Activated T-helper 1 cell treated with anti-CD3 and anti-CD28 coated beads, Interleukin-2, amount 50 U/mL, for 16 hours (primary cell): ENCODE measurements at places on chromosomes 13 and 19.

DNA sequence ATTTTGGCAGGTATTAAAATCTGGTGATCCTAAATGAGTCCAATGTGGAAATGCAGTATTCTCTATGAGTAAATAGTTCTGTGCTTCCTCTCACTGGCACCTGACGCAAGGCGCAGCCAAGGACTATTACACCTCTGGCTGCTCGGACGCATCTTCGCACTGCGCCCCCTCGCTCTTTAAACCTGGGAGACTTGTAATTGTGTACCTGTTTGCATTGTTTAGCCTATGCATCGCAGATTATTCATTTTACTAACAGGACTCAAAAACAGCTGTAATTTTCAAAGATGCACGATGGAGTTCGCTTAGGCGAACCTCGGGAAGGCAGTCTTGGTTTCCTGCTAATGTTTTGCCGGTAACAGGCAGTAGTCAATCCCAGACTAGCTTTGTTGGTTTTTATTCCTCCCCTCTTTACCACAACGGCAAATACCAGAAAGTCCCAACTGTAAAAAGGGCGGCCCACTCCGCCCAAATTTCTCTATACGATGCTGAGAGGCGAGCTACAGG, 113.2 kb downstream of the KCNRG start:
- DNase-seq, result no peak

GRCh38 chr13:57418067-57418677, 213.4 kb upstream of the PCDH17 start:
- DNase-seq, result no peak

GRCh38 chr13:90979059-90979458, 368.4 kb upstream of the MIR17HG start:
- no peak for DNase-seq

DNA sequence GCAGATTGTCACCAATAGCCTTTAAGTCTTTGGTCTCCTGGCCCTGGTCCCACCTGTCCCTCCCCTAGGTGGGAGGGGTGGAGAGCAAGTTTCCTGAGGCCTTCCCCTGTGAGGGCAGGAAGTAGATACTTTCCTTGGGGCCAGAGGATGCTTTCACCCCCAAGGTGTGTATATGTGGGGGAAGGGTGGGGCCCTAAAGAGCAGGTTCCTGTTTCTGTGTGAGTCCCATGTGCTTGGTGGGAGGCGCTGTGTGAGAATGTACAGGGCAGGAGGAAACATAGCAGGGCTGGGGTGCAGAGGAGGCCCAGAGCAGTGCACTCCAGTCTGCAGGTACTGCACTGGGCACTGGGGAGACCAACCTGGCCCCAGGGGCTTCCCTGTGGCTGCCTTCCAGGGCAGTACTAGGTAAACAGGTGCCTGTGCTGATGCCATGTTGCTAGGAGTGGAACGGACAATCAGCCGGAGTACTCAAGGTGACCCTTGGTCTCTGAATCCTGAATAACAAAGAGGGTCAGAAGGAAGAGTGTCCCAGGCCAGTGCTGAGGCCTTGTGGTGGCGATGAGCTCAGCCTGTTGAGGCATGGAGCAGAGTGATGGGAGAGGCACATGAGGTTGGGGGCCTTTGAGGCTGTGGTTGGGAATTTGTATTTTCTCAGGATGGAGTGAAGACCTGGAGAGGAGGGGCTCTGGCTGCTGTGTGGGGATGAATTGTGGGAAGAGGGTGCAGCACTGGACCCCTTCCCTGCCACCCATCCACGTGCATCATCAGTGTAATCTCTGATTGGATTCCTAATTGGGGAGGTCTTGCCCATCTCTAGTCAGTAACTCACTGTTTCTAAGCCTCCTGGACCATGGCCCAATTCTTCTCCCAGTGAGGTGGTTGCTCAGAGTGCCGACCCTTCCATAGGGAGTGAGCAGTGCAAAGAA, 5.1 kb downstream of the EGLN2 start:
- peak; percentile 34 for DNase-seq

DNA sequence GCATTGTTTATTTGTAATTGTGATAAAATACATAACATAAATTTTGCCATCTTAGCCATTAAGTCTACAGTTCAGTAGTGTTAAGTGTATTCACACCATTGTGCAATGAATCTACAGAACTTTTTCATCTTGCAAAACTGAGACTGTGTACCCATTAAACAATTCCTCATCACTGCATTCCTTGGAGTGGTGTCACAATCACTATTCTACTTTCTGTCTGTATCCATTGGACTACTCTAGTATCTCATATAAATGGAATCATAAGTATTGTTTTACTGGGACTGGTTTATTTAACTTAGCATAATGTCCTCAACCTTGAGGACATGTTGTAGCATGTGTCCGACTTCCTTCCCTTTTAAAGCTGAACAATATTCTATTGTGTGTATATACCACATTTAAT, 36.8 kb downstream of the UFM1 start:
- DNase-seq, result no peak

GRCh38 chr19:41376241-41376997, at the start of gene TMEM91:
Gene TMEM91 (plus strand): TSS chr19:41376533. CDS start chr19:41378310, 1,777 bp downstream.
- DNase-seq, result no peak

- DNase-seq, result no peak
Measured at GRCh38 chr19:56834564-56835375, 5.8 kb downstream of the PEG3 start.

GRCh38 chr19:14005349-14006084, 603 bp downstream of the RFX1 start:
- DNase-seq, result peak; percentile 87

DNA sequence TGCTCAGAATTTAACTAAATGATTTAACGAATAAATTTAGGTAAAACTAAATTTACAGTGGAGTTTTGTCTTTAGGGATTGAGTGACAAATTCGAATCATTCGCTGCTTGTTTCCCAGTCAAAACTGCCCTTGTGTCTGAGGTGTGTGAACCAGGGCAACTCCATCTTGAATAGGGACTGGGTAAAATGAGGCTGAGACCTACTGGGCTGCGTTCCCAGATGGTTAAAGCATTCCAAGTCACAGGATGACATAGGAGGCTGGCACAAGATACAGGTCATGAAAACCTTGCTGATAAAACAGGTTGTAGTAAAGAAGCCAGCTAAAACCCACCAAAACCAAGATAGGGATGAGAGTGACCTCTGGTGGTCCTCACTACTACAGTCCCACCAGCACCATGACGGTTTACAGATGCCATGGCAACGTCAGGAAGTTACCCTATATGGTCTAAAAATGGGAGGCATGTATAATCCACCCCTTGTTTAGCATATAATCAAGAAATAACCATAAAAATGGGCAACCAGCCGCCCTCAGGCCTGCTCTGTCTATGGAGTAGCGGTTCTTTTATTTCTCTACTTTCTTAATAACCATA, 10.2 kb upstream of the ANKRD10 start:
- no peak for DNase-seq

DNA sequence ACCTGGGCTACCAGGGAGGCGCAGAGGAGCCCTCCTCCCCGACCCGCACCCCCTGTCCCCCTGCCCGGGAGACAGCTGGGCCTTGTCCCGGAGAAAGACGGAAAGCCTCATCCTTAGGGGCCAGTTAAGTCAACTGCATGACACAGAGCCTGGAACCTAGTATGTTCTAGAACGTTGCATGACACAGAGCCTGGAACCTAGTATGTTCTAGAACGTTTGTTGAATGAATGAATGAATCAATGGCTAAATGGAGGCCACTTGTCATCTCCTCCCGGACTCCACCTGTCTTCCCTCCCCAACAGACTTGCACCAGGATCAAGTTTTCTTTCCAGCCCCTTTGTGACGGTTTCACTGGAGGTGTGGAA, 706 bp downstream of the SERP2 start:
- DNase-seq, result no peak

- DNase-seq, result no peak
Measured at GRCh38 chr13:20702915-20703779, at the start of gene IL17D. Gene IL17D (plus strand): TSS chr13:20703699. CDS start chr13:20704002, 303 bp downstream.

GRCh38 chr19:38006361-38007045, 99.5 kb downstream of the SIPA1L3 start:
- no peak for DNase-seq

DNA sequence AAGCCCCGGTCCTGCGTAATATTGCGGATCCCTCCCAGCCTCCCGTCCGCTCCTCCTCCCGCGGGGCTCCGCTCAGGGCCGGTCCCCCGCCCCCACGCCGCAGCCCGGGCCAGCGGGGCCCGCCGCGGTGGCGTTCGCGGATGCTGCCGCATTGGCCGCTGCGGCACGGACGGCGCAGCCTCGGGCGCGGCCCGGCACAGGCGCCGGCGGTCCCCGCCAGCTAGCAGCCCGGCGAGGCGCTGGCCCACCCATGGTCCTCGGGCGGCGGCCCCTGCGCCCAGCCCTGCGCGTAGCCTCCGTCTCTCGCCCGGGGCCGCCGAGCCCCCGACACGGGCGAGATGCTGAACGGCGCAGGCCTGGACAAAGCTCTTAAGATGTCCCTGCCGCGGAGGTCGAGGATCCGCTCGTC, at the start of gene ATP8A2:
TSS of gene ATP8A2 (plus strand) at position 100 of the 409 bp plus-strand sequence. CDS start at position 339, 239 bp downstream.
- no peak for DNase-seq

DNA sequence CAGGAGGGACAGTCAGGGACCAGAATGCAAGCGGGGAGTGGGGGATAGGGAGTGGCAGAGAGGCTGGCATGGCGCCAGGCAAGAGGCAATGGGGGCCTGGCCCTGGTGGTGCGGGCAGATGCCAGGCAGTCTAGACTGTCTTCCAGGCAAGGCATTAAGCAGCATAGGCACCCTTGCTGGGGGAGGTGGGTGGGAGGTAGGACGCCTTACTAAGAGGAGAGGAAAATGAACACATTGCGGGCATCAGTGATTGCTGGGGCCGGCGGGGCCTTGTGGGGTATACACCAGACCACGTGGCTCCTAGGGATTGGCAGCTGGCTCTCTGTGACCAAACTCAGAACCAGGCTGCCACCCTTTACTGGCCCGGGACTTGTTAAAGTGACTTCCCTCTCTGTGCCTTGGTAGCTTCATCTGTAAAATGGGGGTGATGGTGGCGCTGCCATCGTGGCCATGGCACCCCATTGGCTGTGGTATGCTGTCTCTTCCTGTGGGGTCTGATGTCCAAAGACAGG, 46.0 kb downstream of the DNM2 start:
- DNase-seq, result no peak

GRCh38 chr19:16516381-16516780, 20.2 kb downstream of the C19orf44 start:
- DNase-seq, result no peak

DNA sequence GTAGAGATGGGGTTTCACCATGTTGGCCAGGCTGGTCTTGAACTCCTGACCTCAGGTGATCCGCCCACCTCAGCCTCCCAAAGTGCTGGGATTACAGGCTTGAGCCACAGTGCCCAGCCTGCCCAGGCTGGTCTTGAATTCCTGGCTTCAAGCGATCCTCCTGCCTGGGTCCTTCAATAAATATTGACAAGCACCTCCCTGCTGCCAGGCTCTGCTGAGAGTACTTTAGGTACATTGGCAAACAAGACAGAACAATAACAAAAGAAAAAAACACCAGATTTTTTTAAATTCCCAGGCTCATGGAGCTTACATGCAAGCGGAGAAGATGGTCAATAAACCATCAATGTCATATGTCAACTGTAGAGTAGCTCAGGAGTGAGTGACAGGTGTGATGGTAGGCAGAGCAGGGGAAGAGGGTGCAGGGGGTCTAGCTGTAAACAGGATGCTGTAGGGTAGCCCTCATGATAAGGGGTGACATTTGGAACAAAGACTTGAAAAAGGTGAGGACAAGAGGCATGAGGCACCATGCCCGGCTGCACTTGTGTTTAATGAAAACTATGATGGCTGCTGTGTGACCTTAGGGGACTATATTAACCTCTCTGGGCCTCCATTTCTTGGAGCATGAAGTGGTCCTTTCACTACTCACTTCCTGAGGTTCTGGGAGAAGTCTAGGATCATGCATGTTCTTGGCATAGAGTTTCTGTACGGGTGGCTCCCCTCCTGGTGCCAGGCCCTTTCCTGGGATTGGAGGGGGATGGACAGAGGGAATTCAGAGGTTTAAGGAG, 19.6 kb downstream of the SULT2B1 start:
- no peak for DNase-seq

GRCh38 chr13:98326291-98326690, 149.2 kb upstream of the RNF113B start:
- DNase-seq, result no peak

GRCh38 chr13:83995930-83996329, 113.7 kb upstream of the SLITRK1 start:
- no peak for DNase-seq

DNA sequence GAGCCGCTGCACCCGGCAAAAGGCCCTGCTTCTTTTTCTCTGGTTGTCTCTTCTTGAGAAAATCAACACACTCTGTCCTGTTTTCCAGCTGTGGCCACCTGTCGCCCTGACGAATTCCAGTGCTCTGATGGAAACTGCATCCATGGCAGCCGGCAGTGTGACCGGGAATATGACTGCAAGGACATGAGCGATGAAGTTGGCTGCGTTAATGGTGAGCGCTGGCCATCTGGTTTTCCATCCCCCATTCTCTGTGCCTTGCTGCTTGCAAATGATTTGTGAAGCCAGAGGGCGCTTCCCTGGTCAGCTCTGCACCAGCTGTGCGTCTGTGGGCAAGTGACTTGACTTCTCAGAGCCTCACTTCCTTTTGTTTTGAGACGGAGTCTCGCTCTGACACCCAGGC, 17.2 kb downstream of the LDLR start:
- DNase-seq, result no peak

DNA sequence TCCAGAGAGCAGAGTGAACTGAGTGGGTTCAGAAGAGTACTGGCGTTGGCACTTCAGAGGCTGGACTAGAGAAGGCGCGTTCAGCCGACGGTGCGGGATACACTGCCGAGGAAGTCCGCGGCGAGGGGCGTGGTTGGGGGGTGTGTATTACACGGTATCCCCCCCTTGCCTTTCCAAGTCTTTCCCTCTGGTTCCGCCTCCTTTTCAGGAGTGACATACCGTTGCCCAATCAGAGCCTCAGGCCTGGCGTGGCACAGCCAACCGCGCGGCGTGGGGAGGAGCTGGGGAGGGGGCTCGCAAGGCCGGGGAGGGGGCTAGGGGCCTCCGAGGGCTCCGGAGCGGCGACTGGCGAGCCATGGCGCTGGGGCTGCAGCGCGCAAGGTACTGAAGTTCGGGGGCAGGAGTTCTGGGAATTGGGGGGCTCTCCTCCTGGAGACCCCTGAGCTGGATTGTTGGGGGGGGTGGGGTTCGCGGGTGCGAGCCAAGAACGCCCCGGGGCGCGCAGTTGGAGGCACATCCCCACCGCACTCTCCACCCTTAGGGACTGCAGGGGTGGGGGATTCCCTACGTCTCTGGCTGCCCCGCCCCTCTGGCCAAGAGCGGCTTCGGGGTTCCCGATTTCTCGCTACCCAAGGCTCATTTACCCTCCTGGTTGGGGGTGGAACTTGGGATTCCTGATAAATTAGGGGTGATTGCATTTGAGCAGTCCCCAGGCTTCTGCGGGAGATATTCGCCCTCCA, at the start of gene HIF3A:
TSS of gene HIF3A (plus strand) at position 321 of the 740 bp plus-strand sequence. CDS start at position 356, 35 bp downstream.
- DNase-seq, result no peak

DNA sequence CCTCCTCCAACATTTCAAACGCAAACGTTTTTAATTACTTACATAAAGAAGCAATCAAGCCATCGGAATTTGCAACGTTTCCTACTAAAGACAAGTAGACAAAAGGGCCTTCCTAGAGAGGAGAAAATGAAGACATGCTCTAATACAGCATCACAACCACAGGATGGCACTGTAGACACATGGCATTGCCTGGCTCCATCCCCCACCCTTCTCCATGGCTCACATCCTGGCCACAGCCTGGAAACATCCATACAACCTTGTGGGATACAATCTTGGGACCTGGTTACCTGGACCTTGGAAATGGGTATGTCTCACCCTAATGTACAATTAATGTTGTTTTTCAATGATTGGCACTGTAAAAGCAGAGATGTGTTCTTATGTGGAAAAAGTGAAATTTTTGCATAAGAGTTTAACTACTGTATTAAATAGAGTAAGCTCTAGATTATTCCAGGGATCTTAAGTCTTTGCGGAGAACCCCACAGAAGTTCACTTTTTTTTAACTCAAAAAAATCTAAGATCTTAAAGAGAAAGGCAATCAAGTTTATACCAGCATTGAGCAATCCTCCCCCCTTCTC, 21.5 kb downstream of the EBPL start:
- DNase-seq, result no peak
